Activated CD8-positive, alpha-beta memory T cell treated with anti-CD3 and anti-CD28 coated beads, Interleukin-2, amount 50 U/mL, for 48 hours (primary cell): ENCODE measurements at places on chromosomes 2 and 18.

DNA sequence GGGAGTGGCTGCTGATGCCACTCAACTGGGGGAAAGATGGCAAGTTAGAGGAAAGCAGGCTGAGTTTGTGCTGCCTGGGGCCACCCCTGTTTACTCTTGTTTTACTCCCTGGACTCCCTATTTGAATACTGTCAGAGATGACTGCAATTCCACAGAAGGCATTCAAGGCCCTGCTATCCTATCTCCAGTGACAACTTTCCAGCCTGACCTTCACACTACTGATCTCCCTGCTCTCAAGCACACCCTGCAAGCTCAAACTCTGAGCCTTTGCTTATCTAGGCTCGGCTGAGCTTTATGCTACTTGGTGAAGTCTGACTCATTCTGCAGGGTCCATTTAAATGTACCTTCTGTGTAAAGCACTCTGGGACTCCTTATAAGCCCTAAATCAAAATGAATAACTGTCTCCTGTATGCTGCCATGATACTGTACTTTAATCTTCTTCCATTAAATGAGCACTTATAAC, 39.3 kb upstream of the DSG1 start:
- no peak for DNase-seq

- no peak for DNase-seq
These were observed 385.5 kb downstream of the RND3 start for GRCh38 chr2:150101947-150102346.

- DNase-seq, result no peak
These were observed 27.8 kb downstream of the MBD5 start for GRCh38 chr2:148048475-148049221.

GRCh38 chr2:237563816-237564215, 2.6 kb upstream of the PRLH start:
- no peak for DNase-seq

- no peak for DNase-seq
These were observed 49.7 kb upstream of the ZNF397 start for GRCh38 chr18:35190948-35191697.

- DNase-seq, result no peak
These were observed 155.3 kb downstream of the BABAM2 start for GRCh38 chr2:28045676-28046351.

DNA sequence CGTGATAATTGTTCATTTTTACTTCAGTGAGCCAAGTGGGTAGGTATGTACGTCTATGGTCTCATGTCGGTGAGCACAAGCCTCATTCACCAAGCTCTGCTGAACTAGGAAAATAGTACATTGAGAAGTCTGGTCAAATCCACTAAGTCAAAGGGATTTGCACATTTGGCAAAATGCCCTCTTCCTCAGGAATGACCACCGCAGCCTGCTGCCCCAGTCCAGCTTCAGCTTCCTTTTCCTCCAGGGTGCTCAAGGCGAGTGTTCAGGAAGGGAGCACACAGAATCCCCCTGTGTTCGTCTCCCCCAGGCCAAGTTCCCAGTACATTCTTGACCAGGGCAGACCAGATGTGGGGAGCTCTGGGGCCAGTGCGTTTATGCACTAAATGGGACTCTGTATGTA, 23.0 kb downstream of the TCF7L1 start:
- DNase-seq, result no peak
